ENCODE measurements at places on chromosomes 6 and 20.

- no peak for DNase-seq
Measured at GRCh38 chr20:23255106-23255505, 95.5 kb upstream of the NXT1 start.

DNA sequence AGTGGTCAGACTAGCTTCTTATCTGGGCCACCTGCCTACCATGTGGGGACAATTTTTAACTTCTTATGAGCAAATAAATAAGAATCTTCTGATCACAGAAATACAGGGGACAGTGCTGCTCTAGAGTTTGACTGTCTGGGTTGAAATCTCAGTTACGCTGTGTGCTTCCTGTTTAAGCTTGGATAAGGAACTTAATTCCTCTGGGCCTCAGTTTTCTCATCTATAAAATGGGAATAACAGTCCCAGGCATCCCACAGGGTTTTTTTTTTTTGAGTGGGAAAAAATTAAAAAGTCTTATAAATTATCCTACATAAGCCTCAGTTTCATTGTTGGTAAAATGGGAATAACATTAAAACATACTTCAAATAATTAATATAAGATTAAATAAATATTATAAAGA, 340.9 kb downstream of the ESR1 start:
- no peak for DNase-seq

DNA sequence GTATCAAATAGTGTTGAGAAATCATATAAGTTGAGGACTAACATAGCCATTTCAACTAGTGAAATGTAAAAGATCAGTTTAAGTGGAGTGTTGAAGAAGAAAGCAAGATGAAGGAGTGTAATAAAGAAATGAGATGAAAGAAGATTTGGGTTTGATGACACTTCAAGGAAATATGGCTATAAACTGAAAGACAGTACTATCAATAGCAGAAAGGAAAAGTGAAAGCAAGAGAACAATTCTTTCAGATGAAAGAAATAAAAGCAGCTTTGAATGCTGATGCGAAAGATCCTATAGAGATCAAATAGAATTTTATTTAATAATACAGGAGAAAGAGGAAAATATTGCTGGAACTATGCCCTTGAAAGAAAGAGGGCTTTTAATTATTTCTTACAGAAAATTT, 92.8 kb upstream of the PRSS16 start:
- no peak for DNase-seq

DNA sequence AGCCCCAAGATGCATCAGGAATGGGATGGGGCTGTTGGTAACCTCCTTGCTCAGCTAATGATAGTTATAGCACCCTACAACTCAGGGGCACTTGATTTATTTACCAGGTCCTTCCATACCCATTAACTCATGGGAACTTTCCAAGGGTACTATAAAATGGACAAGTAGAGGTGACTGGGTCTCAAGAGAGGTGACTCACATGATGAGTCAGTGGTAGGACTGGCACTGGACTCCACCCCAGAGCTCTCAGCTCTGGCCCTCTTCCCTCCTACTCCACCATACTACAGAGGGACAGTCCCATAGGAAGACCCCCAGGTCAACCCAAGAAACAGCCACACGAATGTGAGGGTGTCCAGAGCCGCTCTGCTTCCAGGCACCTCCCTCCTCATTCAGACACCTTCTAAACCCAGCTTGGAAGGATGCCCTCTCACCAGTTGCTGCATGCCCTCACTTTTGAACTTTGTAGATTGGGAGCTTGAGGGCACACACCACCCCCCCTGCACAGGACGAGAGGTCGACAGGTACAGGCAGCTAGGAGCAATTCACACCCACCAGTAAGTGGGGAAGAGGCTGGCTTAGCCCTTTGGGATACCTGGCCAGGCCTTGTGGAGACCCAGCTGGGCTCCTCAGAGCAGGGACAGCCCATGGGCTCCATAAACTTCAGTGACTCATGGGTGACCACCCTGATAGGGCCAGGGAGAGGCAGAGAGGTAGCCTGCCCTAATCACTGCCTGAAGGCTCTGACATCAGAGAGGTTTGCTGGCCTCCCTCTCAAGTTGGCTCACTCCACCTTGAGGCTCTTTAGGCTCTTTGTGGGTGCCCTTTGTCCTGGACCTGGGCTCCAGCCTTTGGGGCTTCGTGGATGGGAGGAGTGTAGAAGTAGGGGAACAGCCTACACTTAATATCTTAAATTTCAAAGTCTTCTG, 81.6 kb upstream of the MLN start:
- DNase-seq: no peak

DNA sequence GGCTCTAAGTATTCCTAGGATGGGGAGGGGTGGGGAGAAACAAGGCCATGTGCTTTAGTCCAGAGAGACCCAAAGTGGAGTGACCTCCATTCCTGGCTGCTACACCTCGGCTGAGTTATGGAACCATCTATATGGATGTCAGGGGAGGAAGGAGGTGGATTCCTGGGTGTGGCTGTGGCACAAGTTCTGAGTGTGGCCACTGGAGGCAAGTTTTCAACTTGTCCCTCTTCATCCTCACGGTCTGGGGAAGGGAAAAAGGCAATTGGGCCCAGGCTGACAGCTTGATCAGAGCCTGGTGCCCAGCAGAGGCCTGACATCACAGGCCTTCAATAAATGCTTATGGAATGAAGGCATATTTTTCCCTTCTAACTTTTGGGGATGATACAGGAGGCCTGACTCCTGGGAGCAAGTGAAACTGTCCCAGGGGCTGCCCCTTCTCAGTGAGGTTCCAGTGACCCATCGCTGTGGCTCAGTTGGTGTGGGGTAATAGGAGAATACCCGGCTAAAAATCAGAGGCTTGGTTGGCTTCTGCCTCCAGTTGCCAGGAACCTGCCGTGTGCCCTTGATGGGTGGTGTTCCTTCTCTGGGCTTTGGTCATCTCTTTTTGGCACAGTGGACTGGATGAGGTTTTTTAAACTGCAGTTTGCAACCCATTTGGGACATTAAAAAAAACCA, 1.8 kb upstream of the ITPR3 start:
- DNase-seq: no peak

DNA sequence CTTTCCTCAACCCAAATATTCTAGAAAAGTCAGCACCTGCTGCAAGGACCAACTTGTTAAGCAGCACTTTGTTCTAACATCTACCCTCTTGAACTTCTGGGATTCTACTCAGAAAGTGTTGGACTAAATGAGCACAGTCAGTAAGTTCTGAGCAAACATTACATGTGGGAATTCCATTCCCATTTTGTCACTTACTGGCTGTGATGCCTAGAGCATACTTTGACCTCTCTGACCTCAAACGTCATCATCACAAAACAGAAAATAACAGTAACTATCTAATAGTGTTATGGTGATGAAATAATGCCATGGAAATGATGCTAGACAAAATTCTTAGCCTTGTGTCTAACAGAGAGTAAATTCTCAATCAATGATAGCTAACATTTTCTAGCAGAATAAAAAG, 829.4 kb downstream of the EPHA7 start:
- no peak for DNase-seq

GRCh38 chr20:31560094-31560745, 44.9 kb upstream of the ID1 start:
- DNase-seq: peak; percentile 43
